ENCODE measurements at places on chromosomes 7 and 10. TPM values are rescaled to one million over a fixed set of nuclear protein-coding genes. Genes with fewer than 3 reads are reported as not detected.

HECW1 gene
- total RNA-seq = not detected

PRKAG2 gene
- 32.7 TPM for total RNA-seq

HYAL4 gene
- 0.86 TPM for total RNA-seq

NACAD gene
- 0.76 TPM for total RNA-seq

KDM7A gene
- 8.1 TPM for total RNA-seq

TBL2 gene
- 52.3 TPM for total RNA-seq

HMX3 gene
- total RNA-seq = not detected

INMT gene
- not detected for total RNA-seq

BCL7B gene
- 35.9 TPM for total RNA-seq

SLC13A1 gene
- not detected for total RNA-seq

MSS51 gene
- 1.6 TPM for total RNA-seq

ASB10 gene
- not detected for total RNA-seq

IL15RA gene
- total RNA-seq = 17.2 TPM

EBF3 gene
- 22.2 TPM for total RNA-seq

SLC16A9 gene
- 0.67 TPM for total RNA-seq

NME8 gene
- total RNA-seq = not detected

STRIP2 gene
- total RNA-seq = 4.9 TPM

ANKRD22 gene
- total RNA-seq = not detected

NPY gene
- not detected for total RNA-seq

CFAP43 gene
- total RNA-seq = not detected

PRPS1L1 gene
- total RNA-seq = not detected

CHST15 gene
- total RNA-seq = 71.8 TPM

PPP1R3A gene
- not detected for total RNA-seq

CXCL12 gene
- 6.5 TPM for total RNA-seq

CLIP2 gene
- 32.4 TPM for total RNA-seq

LRMDA gene
- total RNA-seq = 18.3 TPM

Measured in vein endothelial cell (primary cell).